ENCODE measurements at places on chromosomes 1 and 21.

GRCh38 chr1:184641894-184642293 lies 112.8 kb downstream of the EDEM3 start:
- no peak for DNase-seq

DNA sequence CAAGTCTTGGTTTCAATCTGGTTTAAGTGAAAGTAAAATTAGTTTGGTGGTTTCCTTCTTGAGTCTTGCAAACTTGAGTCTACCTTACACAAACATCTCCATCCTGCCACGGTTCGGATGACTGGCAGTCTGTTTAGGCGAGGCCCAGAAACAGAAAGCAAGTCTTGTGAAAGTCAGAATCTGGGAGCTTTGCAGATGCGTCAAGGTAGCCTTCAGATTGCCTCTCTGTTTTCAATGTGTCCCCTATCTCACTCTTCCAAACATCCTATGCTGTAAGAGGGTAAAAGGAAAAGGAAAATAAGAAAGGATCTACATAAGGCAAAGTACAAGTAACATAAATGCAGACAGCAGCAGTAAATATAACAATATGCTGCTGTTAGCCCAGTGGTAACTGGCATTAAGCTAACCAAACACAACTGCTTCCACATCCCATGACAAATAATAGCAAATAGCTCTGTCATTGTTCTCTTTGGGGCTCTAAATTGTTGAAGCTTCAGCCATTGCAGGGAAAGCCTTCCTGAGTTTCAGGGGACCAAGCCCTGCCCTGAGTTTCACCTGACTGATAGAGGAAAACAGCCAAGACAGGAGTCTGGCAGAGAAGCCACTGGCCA lies 26.2 kb upstream of the C1orf105 start:
- DNase-seq = no peak

DNA sequence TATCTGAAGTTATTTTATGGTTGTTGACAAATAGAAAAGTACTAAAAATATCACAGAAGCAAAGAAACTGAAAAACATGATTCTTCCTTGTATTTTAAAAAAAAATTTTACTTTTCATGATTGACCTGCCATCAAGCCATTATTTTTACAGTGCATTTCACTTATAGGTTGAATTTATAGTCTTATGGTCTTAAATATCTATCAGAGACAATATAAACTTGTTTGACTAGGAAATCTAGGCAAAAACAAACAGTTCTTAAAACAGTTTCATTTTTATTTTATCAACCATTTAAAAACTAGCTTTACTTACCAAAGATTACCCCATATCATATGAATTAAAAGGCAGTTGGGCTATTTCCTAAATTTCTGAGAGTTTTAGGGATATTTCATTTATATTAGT lies 59.2 kb downstream of the SLC16A1 start:
- no peak for DNase-seq

DNA sequence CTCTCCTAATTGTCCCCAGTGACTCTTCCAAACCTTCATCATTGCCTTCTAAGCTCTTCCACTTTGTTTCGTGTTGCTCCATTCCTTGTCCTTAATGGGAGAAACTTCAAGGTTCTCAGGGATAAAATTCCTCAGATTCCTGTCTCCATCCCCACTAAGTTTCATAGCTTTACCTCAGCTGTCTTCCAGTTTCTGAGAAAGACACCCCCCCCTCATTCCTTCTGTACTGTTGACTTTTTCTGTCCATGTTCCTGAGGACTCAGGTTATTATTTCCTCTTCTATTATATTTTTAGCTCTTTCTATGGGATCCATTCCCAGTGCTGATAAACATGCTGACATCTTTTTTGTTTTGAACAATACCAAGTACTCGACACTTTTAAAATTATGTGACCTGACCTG lies 215.3 kb upstream of the PTGFR start:
- no peak for DNase-seq

DNA sequence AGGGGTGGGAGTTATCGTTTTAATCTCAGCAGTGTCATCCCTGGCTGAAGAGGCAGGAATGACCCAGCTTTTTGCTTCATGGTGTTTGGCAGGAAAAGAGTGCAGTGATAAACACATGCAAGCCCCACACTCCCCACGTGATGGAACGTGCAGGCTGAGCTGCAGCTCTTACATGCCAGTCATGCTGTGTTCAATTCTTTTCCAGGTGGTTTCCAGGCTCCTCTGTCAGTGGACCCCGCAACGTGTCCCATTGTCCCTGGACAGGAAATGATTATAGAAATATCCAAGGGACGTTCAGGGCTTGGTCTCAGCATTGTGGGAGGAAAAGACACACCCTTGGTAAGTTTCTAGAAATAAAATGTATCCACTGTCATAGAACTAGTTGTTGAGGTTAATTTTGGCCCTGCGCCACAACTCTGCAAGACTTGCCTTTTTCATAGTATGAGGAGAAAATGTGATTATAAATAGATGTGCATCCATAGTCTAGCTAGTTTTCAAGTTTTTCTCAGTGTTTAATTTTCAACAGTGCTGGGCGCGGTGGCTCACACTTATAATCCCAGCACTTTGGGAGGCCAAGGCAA lies 110.2 kb upstream of the L1TD1 start:
- no peak for DNase-seq

GRCh38 chr1:29475326-29475725 lies 239.0 kb downstream of the PTPRU start:
- DNase-seq = no peak

GRCh38 chr1:212138457-212138856 lies 102.9 kb downstream of the DTL start:
- DNase-seq = no peak

DNA sequence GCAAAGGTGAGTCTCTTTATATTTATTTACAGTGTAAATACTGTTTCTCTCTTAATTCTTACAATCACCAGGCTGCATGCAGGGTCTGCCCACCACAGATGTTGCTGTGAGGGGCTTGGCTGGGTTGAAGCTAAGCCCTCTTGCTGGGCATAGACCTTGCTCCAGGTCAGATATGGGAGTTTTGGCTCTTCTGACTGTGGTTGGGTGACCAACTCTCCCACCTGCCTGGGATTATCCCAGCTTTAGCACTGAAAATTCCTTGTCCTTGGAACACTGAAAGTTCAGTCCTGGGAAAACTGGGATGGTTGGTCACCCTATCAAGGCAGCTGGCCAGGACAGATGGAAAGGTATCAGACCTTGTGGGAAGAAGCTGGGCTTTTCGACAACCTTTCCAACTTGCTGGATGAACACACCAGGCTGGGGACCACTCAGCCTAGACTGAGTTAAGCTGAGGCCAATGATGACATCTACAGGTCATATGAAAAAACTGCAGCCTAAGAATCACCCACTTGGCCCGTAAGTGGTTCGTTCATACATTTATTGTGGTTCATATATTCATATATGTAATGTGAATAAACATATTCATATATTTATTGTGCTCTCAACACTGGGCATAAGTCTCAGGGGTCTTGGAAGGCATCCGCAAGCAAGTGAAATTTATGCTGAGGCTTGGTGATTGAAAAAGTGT lies 26.6 kb upstream of the HPDL start:
- DNase-seq = peak; percentile 72

DNA sequence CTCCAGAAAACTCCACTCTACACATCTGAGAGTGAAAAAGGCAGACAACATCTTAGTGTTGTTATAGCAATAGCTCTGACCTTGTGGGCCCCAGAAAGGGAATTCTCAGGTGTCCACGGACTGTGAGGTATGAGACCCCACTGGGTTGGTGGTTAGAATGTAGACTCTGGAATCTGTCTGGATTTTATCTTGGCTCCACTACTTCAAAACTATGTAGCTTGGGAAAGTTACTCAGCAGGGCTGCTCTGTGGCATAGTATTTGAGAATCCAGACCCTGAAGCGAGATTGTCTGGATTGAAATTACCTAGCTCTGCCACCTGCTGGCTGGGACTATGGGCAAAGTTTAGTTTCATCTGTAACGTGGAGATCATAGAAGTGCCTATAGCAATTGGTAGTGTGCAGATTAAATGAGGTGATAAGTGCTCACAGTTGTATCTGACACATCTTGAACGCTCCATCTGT lies 25.8 kb downstream of the PRDM2 start:
- peak; percentile 40 for DNase-seq

DNA sequence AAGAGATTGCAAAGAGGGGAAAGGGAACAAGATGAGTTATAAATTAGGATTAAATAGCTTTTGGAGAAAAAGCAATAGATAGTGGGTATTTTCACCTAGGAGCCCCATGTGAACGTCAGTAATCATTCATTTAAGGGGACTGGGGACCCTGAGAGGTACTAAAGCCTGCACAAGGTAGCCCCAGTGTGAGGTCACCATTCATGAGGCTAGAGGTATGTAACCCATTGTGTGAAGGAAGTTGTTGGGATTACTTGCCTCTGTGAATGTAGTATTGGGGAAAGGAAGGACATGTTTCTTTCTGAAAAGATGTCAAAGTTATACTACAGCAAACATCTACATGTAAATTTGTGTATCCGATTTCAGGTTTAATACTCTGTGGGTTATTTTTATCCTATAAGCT lies 276.8 kb downstream of the TBX15 start:
- no peak for DNase-seq

DNA sequence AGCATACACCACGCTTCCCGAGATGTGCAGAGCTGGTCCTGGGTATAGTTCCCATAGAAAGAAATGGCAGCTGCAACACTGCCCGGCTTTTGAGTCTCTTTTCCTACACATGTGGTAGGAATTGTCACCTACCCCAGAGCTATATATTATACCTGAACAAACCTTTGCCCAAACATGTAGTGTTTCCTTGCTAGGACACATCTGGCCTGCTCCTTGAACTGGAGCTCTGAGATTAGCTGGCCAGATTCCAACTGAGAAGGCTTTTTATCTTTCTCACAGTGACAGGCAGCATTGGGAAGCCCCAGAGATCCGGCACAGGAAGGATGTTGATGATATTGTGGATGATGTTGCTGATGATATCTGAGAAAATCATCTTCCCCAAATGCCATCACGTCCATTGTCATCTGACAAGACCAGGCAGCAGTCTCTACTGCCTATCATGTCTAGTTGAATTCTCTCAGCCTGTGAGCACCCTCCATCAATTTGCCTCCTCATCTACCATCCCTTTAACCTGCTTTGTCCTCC lies 115.0 kb upstream of the SMYD2 start:
- no peak for DNase-seq

- DNase-seq = no peak
These were observed 93.9 kb downstream of the KCTD3 start for GRCh38 chr1:215661033-215661432.

DNA sequence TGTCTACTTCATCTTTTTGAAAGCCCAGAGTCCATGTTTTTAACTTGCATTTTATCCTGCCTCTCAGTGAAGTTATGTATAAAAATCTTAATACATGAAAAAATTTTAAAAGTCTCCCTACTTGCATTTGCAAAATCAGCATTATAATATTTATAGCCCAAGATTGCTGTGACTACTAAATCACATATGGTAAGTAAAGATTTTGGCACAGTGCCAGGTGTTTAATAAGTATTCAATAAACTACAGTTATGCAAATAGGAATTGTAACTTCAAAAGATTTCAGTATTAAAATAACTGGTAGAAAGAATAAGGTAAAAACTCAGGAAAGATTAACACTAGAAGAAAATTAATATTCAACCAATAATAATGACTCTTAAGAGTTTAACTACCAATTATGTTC lies 641.7 kb downstream of the LRRIQ3 start:
- DNase-seq = no peak

DNA sequence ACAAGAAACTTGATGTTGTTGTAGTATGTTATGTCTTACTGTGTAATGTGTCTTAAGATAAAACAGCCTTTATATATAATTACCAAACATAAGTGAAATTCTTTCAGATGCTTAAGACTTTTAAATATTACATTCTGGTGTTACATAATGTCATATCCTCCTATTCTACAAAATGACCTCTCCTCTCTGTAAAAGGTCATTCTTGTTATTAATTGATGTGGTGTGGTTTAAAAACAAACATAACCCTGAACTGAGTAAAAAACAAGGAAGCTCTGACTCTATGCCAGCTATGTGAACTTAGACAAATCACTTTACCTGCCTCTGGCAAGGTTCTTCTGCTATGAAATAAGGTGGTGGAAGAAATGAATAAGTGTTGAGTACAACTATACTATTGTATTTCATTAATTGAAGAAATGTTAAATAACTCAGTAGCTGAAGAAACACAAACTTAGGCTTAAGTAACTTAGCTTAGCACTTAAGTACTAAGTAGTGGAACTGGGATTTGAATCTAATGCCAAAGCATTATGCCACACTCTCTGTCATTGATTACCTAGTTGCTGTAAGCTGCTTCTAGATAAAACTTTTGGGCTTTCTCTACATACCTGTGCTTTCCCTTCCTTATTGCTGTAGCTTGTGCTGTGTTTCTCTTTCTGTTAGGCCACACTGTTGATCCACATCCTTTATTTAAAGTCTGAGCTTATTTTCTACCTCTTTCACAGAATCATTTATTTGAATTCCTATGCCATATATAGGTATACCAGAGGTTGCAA lies 859 bp upstream of the ANGPTL1 start:
- no peak for DNase-seq

- no peak for DNase-seq
These were observed 5.0 kb upstream of the OR2T8 start for GRCh38 chr1:247914941-247915662.

GRCh38 chr1:155977690-155978324 lies 540 bp downstream of the ARHGEF2 start:
- peak; percentile 83 for DNase-seq

- peak; percentile 15 for DNase-seq
These were observed 3.8 kb downstream of the C1orf35 start for GRCh38 chr1:228099331-228099732.

DNA sequence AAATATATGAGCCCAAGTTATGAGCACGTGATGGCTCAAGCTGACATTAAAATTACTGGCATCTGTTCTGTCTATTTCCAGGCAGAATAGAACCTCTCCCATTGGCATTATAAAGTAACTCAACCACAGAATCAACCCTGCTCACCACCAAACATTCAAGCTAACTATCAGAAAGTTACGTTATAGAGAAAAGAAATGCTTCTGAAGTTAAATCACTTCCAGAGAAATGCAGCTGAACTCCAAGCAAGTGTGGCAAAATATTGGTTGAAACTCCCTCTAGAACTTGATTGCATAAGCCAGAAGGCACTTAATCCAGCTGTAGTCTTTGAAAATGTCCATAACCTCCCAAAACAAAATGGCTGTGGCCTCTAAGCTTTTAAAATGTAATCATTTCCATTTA lies 36.2 kb upstream of the UBE2U start:
- no peak for DNase-seq

DNA sequence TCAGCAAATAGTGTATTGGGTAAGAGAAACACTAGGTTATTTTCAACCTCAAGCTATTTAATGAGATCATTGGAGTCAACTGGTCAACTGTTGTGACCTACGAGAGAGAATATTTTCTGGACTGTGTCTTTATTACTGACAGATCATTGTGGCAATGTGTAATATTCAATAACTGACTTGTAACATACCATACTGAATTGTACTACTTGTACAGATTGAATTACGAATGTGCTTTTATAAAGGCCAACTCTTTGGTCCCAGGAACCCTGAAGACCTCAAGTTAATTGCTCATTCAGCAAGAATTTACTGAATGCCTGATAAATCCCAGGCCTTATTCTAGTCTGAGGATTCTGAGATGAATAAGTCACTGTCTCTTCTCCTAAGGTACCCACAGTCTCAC lies 56.1 kb upstream of the CAMK1G start:
- no peak for DNase-seq

- no peak for DNase-seq
These were observed 50.1 kb upstream of the ECE1 start for GRCh38 chr1:21340230-21340945.

Measured in D341Med (cell line).